Testis (tissue), 5 donors: ENCODE measurements at places on chromosomes 11 and 22. TPM values are rescaled to one million over a fixed set of nuclear protein-coding genes. Genes with fewer than 3 reads are reported as not detected.

The MS4A4A gene
- 11.4 TPM for polyA plus RNA-seq

The ANKRD13D gene
- polyA plus RNA-seq = 32.8 TPM

The NPTXR gene
- polyA plus RNA-seq = 3.9 TPM

The MMP8 gene
- 0.25 TPM for polyA plus RNA-seq

The VSIG10L2 gene
- polyA plus RNA-seq = not detected

The BTBD18 gene
- 2.8 TPM for polyA plus RNA-seq

The OR51B4 gene
- not detected for polyA plus RNA-seq

The TRPM5 gene
- 0.46 TPM for polyA plus RNA-seq

The XRRA1 gene
- 137 TPM for polyA plus RNA-seq

The SMIM38 gene
- 3.3 TPM for polyA plus RNA-seq

The POTEH gene
- polyA plus RNA-seq = 2.4 TPM

The CYTH4 gene
- polyA plus RNA-seq = 6.8 TPM

The CALCA gene
- not detected for polyA plus RNA-seq

The LIF gene
- polyA plus RNA-seq = 1.4 TPM

The ST14 gene
- 5.8 TPM for polyA plus RNA-seq

The SYT7 gene
- polyA plus RNA-seq = 5.9 TPM

The CLP1 gene
- 14.4 TPM for polyA plus RNA-seq

The KDM4D gene
- 96.1 TPM for polyA plus RNA-seq

The IL17REL gene
- polyA plus RNA-seq = 0.30 TPM

The C22orf42 gene
- 13.3 TPM for polyA plus RNA-seq

The LGR4 gene
- 33.0 TPM for polyA plus RNA-seq

The BAD gene
- polyA plus RNA-seq = 85.2 TPM

The CLCF1 gene
- 2.7 TPM for polyA plus RNA-seq

The STK33 gene
- polyA plus RNA-seq = 101 TPM

The PLA2G3 gene
- 0.44 TPM for polyA plus RNA-seq

The C1QTNF4 gene
- 2.6 TPM for polyA plus RNA-seq

The MMP11 gene
- polyA plus RNA-seq = 13.6 TPM

The RBFOX2 gene
- 53.4 TPM for polyA plus RNA-seq

The SMC1B gene
- polyA plus RNA-seq = 10.1 TPM

The TMEM25 gene
- polyA plus RNA-seq = 16.4 TPM

The GLYATL2 gene
- not detected for polyA plus RNA-seq

The HORMAD2 gene
- 45.2 TPM for polyA plus RNA-seq

The GRM5 gene
- polyA plus RNA-seq = 2.8 TPM
